ENCODE measurements at places on chromosomes 5 and 9.

DNA sequence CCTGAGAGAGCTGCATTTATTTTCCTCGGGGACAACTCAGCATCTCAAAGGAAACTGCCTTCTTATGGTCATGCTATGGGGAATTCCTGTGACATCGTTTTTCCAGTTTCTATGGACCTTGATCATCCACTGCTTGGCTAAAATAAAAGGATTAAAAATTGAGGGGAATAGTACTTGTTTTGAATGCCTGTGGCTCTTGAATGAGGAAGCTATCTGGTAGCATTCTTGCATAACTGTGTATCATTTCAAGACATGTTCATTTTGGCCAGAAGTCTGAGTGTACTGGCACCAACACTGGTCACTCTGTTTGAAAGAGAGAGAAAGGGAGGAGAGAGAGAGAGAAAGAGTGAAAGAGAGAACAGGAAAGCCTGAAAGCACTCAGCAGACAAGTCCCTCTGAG is 116.7 kb downstream of the DOCK2 start:
- no peak for DNase-seq

DNA sequence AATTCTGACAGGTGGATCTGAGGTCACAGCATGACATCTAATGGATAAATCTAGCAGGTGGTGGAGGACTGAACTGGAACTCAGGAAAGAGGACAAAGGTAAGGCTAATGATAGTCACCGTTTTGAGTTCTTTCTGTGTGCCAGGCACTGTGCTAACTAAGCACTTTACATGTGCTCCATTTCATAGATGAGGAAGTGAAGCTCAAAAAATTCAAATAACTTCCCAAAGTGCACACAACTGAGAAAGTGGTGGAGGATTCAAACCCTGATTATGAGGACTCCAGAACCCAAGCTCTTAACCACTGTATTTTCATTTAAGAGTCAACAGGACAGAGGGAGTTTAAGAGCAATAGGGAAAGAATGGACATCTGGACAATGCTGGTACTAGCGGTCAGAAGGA is 7.1 kb upstream of the DELE1 start:
- DNase-seq, result no peak

GRCh38 chr5:150105928-150106615 is 19.7 kb upstream of the CSF1R start:
- DNase-seq, result no peak

DNA sequence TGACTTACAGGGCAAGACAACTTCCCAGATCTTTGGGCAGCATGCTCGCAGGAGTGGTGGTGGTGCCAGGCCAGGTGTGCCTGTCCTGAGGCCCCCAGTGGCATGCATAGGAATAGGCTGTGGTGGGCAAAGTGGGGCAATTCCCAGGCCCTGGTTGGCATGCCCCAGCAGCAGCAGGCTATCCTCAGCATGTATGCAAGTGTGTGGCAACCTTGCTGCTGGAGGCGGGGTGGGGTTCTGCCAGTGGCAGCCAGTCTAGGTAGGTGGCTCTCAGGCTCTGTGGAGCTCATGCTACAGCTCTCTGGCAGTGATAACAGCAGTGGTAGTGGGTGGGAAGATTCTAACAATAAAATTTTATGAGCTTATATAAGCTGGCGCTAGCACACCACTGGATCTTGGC is 27.7 kb upstream of the C6 start:
- DNase-seq, result no peak

GRCh38 chr5:96384353-96384752 is 48.7 kb downstream of the PCSK1 start:
- no peak for DNase-seq

- no peak for DNase-seq
These were observed 325.0 kb downstream of the ZSWIM6 start for GRCh38 chr5:61657010-61657409.

GRCh38 chr5:179839328-179840256 is 18.9 kb downstream of the SQSTM1 start:
- DNase-seq, result no peak

DNA sequence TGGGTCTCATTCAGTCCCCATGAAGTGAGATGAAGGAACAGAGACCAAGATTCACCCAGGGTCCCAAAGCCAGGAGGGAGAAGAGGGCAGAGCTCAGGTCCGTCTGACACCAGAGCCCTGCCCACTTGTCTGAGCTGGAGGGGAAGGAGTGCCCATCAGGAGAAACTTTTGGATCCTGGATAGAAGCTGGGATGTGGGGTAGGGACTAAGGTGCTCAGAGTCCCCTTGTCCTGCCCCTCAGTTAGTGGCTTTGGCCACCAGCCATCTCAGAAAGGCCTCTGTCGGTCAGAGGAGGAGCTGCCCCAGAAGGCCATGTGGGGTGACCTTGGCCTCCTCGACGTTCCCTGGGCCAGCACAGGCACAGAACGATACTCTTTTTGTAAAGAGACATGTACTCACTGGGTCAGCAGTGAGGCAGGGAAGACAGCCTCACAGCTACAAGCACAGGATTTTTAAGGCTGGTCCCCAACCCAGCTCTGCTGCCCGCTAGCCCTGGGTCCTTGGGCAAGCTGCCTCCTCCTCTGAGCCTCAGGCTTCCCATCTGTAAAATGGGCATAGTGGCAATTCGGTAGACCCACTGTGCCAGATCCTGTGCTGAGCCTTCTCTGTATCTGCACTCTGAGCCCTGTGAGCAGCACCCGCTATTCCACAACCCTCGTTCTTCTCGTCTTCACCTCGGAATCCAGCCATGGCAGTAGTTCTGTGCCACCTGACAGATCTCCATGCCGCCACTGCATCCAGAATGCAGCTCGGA is 49.4 kb downstream of the C9orf50 start:
- no peak for DNase-seq

DNA sequence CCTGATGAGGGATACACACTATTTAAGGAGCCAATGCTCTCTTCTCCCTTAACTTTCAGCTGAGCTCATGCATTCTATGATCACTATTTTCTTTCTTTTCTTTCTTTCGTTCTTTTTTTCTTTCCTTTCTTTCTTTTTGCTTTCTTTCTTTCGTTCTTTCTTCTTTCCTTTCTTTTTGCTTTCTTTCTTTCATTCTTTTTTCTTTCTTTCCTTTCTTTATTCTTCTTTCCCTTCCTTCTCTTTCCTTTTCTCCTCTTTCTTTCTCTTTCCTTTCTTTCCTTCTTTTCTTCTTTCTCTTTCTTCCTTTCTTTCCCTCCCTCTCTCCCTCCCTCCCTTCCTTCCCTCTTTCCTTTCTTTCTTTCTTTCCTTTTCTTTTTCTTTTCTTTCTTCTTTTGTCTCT is 761.2 kb downstream of the SEMA5A start:
- DNase-seq, result no peak

- no peak for DNase-seq
These were observed 82.9 kb downstream of the FEM1C start for GRCh38 chr5:115461506-115462290.

- DNase-seq, result no peak
These were observed 51.9 kb upstream of the NMUR2 start for GRCh38 chr5:152456815-152457443.

DNA sequence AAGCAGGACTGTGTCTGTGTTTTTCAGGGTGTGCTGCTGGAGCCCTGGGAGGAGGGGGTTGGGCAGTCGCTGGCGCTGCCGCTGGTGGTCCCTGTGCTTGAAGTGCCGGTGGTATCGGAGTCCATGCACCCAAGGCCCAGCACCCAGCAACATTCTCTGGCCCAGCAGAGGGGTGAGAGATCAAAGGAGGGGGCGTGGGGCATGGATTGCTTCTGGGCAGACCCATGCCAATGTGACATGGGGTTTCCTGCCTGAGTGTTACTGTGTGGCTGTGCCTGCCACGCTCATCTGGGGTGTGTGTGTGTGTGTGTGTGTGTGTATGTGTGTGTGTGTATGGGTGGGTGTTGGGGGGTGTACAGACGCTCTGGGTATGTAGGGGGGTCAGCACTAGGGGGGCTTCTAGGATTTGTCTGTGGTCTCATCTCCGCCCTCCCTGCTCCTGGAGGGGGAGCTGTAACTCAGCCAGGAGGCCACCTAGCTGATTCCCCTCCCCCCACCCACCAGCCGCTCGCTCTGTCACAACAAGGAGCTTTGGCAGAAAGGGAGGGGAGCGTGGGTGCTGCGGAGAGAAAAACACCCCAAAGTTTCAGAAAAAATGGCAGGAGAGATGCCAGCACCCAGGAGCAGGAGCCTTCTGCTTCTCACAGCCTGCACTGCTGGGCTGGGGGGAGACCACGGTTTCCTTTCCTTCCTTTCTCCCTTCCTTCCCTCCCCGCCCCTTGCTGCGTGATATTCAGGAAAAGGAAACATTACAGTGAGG is 35.9 kb upstream of the HSPA9 start:
- no peak for DNase-seq

DNA sequence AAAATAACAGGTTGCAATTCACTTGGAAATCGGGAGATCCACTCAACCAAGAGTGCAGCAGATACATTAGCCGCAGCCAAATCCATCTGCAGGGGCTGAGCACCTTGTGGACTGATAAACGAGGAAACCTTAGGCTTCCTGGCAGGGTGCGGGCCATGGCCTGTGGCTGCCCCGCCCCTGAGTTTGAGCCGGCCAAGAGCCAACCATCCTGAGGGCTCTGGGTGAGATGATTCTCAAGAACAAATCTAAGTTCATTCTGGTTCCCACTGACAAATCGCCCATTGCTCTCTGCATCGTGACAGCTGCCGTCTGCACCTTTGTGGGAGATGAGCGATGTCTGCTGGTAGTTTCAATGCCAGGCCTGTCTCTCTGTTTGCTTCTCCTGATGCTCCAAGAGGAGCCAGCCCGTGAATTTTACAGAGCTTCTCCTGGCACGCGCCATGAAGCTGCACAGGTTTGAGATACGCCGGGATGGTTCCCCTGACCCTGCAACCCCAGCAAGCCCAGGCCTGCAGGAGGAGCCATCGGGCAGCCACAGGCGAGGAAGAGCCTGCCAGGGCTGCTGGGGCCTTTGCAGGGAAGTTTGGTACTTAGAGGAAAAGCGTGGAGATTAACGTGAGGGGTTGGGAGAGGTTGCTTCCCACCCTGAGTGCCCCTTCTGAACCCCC is 154.0 kb downstream of the OLFM1 start:
- DNase-seq, result no peak

DNA sequence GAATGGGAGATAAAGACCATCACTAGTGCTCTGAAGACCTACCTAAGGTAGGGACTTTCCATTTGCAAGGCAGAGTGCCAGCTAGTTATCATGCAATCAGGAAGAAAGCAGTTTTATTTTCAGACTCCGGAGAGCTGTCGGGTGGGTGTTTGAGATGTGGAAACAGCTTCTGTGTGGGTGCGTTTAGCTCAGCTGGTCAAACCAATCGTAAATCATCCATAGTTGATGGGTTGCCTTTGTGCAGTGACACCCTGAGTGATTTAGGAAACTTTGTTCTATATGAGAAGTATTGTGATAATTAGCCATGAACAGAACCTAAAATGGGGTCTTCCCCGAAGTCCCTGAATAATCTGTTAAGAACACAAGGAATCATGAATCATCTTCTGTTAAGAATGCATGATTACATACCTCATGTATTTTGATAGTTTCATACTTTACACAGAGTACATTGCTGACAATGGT is 284.3 kb downstream of the ARHGAP26 start:
- DNase-seq, result peak; percentile 43

DNA sequence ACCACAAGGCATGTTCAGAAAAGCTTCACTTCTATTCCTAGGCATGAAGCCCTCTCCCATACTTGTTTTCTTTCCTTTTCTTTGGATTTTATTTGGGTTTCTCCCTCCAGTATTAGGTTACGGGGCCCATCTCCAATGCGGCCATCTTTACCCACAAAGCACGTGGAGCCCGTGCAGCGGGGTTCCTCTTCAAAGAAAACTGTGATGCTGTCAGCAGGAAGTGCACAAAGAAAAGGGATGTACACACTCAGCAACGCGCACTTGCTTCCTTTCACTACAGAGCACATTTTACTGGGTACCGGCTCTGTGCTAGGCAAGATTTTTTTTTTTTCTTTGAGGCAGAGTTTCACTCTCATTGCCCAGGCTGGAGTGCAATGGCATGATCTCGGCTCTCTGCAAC is 106.6 kb downstream of the COL23A1 start:
- no peak for DNase-seq

DNA sequence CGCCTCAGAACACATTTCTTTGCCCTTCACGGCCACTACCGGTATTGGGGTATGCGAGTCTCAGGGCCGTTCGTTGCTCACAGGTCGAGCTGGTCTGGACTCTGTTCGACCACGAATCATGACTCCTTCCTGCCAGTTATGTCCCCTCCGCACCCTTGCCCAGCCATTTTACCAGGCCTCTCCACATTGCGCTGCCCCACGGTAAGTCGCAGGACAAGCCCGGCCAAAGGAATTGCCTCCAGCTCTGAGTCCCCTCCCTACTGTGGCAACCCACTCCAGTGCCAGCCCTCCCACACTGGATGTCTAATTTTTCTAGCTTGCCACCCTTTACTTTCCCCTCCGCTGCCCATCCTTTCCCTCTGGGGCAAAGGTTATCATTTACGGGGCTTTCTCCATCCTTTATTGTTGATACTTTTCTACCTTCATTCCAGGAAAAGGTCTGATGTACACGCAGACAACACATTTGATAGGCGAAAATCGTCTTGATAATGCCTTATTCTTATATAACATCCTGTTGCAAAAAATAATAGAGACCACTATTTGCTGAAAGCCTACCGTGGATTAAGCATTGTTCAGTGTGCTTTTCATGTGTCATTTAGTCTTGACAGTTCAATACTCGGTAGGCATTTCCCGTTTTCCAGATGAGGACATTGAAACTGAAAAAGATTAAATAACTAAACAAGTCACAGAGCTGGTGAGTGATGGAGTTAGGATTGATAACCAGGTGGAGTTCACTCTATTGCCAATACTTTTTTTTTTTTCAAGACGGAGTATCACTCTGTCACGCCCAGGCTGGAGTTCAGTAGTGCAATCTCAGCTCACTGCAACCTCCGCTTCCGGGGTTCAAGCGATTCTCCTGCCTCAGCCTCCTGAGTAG is 958 bp upstream of the HSPA5 start:
- DNase-seq, result peak; percentile 31

GRCh38 chr5:61622156-61622555 is 290.1 kb downstream of the ZSWIM6 start:
- no peak for DNase-seq

DNA sequence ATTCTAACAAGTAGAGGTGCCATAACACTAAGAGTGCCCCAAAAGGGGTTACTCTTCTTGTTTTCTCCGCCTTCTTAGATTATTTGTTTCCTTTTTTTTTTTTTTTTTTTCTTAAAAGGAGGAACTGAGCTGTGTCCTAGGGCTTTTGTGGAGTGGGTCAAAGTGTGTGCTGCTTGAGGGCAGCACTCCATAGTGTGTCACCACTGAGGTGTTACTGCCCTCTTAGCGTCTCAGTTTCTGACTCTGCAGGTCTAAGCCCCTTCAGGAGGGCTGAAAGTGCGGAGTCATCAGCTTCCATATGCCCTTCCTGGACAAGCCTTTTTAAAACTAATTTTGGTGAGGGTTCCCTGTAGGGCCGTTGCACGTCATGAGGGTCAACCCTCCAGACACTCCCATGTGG is 12.6 kb upstream of the NANS start:
- no peak for DNase-seq

DNA sequence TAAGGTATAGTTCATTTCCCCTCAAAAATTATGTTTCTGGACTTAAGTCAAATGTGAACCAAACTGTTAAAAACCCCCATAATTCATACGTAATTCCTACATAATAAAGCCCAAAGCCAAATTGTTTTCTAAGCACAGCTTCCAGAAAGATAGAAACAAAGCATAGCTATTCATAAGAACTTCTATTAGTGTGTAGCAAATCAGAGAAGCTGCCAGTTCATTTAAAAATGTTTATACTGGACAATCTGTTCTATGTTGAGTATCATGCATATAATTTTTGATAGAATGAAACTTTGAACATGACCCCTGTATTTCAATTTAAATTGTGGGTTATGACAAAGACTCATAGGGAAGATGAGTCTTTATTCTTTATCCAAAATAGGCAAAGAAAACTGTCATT is 119.0 kb upstream of the TXNDC8 start:
- DNase-seq, result no peak

GRCh38 chr5:982377-983237 is 26.0 kb upstream of the NKD2 start:
- DNase-seq, result no peak
